ENCODE measurements at places on chromosomes 1 and 21. TPM values are rescaled to one million over a fixed set of nuclear protein-coding genes. Genes with fewer than 3 reads are reported as not detected.

The GBP6 gene
- total RNA-seq: not detected

The C1orf56 gene
- total RNA-seq: 6.1 TPM

DNA sequence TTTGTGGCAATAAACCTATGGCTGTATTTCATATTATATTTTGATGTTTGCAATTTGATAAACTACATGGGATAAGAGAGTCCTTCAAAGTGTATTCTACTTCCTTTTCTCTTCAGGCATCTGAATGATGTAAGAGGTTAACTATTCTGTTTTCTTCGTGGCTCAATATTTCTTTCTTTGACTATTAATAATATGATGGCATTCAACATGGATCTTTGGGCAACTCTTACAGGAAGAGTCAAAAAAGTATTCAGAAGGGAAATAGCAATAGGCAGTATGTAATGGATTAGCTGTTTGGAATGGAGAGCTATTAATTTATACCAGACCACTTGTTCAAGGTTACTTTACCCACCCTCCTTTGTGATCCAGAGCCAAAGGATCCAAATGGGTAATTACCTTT lies 74.4 kb downstream of the HMCN1 start:
- DNase-seq: no peak

DNA sequence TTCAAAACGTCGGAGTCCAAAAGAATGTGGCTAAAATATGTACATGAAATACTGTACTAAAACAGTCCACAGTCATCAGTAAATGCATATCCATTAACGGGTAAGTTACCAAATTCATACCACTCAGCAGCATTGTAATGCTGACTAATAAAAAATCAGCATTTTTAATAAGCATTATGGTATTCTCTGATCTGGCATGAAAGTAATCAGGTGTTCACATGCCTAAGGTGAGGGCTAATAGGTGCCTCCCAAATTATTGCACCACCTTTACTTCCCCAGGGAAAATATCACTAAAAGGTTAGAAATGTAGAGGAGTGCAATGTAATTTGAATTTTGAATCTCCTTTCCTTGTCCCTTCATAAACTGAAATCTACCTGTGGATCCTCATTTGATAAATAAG lies 69.6 kb upstream of the PTGS2 start:
- no peak for DNase-seq

The UBE2U gene
- not detected for total RNA-seq

Measured in NCI-H460 (cell line).